ENCODE measurements at places on chromosomes 12 and 14.

- DNase-seq = no peak
Measured at GRCh38 chr12:130164216-130164542, 1.9 kb downstream of the FZD10 start.

DNA sequence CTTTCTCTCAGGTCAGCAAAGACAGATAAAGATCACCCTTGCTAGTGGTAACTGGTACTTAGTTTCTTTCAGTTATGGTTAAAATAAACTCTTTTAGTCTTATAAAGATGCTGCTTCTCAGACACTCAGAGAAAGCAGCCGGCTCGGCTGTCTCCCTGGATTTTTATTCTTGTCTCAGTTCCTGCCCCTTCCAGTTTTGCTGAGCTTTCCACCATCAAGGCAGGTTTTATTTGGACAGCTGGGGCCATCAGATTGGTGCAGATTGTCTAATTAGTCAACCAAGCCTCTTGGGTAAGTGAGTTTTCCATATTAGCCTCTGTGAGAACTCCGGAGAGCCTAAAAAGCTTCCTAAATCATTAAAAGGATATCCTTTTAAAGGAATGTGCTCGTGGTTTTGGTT, 130.8 kb upstream of the BMP4 start:
- DNase-seq = no peak

DNA sequence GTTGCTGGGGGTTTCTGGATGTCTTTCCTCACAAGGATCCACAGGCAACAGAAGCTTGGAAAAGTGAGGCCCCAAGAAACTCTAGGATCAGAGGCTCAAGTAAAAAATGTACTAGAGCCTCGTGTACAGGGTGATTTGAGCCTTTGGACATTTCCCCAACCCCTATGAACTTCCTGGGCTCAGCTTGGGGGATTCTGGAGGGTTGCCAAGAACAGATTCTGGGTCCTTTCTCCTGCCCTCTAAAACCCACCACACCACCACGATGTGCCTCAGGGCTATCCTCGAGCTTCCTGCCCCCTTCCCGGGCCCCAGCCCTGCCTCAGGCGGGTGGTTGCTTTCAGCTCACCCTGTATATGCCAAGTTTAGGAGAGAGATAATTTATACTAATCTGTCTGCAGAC, 583 bp downstream of the FAM186B start:
- DNase-seq = no peak

DNA sequence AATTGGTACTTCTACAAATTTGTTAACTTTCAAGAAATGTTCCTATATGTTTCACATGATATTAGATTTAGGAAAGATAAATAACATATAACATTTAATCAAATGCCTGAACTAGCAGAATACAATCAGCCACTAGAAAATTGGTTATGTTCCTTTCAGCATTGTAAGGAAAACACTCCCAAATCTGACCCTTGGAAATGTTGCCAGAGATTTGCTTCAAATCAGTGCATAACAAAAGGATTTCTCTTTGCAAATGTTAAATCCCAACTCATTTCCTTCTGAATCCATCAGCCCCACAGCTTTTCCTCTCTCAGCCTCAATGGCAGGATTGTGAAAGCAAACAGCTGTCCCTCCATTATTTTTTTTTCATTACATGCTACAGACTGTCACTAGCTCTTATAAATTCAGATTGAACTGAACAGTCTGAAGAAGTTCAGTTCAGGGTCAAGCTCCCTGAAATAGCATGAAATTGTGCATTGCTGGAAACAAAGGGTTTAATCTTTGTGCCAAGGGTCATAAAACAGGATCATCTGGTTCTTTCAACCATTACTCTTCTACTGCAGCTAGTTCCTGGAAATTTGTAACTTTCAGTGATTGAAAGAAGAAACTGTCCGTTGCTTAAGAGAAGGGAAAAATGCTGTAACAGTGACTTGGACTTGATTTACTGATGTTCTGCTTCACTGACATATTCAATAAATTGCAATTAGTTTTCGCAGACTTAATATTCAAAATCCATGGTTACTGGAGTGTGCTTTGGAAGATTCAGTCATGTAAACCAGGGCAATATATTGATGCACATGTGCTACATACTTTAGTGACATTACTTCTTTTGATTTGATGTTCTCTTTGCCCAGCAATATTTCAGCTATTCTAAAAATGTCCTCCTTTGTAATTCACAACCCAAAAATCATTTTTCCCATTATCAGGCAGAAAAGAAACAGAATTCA, 246.4 kb downstream of the RPL10L start:
- no peak for DNase-seq

GRCh38 chr12:13215056-13215455, 18.5 kb downstream of the EMP1 start:
- DNase-seq = no peak

DNA sequence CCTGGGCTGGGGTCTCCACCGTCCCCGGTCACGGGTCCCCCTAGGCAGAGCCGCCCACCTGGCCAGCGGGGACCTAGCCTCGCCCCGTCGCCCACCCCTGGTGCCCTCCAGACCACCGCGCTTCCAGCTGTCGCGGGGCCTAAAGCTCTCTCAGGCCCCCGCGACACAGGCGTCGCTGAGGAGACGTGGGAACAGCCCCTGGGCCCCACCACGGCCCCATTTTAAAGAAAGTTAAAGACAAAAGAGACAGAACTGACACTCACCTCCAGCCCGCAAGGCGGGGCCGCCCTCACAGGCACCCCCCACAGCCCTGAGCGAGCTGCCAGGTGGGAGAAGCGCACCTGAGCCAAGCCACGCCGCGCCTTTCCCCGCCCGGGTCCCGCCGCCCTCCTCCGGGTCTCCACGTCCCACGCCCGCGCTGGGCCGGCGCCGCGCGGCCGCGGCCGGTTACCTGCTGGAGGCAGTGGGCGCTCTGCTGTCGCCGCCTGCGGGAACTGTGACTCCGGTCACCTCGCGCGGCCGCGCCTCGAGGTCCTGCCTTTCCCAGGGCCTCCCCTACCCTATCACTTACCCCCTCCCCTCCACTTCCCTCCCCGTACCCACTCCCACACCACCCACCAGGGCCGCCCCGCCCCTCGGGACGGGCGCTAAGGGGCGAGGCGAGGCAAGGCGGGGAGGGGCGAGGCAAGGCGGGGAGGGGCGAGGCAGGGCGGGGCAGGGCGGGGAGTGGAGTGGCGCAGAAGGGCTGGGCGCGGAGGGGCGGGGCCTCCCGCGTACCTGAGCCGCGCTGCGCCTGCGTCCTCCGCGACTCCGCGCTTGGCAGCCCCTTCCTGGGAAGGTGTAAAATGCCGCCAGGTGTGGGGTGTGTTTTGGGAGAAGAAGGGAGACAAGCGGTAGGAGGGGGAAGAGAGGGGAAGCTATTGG, 31.2 kb downstream of the TC2N start:
- peak; percentile 83 for DNase-seq

DNA sequence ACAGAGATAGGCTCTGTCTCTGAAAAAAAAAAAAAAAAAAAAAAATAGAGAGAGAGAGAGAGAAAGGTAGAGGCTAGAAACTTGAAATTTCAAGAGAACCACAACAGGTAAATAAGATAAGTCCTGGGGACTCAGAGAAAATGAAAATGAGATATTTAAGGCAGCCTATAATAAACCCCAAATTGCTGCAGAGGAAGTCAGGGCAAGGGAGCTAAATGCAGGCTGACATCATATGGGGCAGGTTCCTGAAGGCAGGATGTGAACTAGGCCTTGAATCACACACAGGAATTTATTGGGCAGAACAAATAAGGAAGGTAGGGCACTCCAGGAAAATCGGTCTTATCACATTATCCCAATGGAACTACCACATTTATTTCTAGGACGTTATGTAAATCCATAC, 54.9 kb upstream of the NUDT4 start:
- no peak for DNase-seq

DNA sequence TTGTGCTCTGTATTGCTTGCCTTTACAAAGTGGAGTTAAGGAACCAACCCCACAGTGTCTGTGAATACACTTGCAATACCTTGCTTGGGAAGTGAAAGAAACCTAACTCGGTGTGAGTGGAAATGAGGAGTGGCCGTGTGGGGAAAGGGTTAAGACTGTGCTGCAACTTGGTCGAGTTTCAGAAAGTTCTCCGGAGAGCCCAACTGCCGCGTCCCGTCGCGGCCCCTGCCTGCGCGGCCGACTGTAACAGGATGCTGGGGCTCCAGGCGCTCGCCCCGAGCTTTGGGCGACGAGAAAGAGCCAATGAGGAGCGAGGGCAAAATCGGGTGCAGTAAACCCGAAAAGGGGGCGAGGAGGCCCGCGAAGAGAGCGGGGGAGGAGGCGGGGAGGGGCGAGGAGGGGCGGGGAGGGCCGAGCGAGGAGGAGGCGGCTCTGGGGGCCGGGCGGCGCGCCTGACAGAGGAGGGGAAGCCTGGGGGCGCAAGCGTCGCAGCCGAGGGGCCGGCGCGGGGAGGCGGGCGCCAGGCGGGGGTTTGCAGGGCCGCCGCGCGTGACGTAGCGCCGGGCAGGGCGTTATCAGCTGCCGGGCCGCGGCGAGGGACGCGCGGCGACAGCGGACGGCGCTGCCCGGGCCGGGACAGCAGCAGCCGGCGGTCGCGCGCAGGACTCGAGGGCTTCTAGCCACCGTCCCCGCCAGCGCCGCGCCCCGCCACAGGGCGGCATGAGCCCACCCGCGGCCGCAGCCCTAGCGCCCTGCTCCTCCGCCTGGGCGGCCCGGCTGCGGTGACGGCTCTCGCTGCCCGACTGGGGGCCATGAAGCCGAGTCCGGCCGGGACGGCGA, at the start of gene DACT1:
Gene DACT1 (plus strand): TSS at position 572 of the 840 bp plus-strand sequence. CDS start 241 bp downstream, at position 813.
- DNase-seq = peak; percentile 76

- DNase-seq = no peak
Measured at GRCh38 chr12:67911275-67911600, 78.0 kb upstream of the IFNG-AS1 start.

- no peak for DNase-seq
Measured at GRCh38 chr14:72961579-72962335, 35.5 kb downstream of the DCAF4 start.

DNA sequence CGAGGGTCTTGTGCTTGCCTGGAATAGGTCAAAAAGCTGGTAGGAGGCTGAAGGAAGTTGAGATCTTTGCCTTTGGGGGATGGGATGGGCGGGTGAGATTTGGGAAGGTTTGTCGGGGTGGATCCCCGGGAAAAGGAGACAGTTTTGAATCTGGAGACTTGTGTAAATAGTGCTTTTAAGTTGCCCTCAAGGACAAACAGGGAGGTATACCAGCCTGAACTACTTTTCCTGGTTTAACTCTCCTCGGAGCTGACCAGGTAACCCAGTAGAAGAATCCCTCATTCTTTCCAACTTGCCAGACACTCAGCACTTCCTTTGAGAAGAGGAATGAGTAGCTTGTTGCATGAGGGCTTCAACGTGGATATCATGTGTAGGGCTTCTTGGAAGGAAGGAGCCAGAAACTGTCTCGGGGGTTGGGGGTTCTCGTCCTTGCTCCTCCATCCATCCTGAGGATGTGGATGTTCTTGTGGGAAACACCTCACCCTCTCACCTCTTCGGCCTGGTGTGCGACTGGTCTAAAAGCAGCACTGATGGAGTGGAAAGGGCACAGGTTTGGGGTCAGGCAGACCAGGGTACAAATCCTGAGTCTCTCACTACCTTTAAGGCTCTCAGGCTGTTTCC, 1.9 kb downstream of the TEAD4 start:
- no peak for DNase-seq

GRCh38 chr12:53807322-53807860, 55.6 kb upstream of the CISTR start:
- no peak for DNase-seq

Data from WTC11 (cell line).